ENCODE measurements at places on chromosomes 4 and X.

- peak; percentile 85 for DNase-seq
Observed at GRCh38 chr4:176794651-176795050, 1.9 kb upstream of the VEGFC start.

DNA sequence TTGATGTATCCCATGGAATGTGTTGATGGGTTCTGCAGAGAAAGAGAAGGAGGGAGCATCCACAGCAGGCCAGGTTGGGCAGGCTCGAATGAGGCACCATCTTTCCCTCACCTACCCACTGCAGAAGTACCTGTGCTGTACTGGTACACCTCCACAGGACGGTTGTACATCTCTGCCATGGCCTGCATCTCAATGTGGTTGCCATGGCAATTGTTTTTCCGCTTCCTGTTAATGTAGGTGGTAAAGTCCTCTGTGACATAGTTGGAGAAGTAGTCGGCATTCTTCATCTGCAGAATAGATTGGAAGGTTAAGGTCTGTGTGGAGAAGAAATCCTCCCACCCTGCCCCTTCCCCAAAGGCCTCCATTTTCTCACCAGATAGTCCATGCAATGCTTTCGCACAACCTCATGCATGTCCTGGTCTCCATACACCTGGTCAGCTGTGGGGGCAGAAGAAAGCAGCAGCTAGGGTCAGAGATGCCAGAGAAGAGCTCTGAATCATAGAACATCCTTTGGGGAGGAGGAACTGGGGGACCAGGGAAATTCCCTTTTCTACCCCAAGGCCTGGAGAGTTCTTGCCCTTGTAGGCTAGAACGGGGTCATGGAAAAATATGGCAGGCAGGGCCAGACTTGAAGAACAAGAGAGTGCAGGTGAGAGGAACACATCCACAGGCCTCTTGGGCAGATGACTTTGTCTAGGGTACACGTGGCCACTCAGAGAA, 15.9 kb upstream of the PIM2 start:
- no peak for DNase-seq

- DNase-seq: peak; percentile 15
Observed at GRCh38 chrX:138771047-138771446, 59.5 kb upstream of the FGF13 start.

DNA sequence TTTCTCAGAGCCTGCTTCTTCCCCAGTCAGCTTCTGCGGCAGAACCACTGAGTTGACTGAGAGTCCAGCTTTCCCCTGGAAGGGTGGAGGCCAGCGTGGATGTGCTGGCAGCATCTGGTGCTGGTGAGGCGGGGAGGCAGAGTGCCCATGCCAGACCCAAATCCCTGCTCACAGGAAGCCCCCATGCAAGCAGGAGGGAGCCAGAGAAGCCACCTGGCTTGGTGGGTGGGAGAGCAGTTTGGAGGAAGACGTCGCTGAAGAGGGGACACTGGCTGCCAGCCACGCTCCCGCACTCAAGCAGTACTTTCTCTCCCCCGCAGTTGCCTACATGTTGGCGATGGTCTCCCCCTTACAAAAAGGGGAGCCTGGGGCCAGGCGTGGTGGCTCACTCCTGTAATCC, 6.0 kb downstream of the PDZD4 start:
- no peak for DNase-seq

DNA sequence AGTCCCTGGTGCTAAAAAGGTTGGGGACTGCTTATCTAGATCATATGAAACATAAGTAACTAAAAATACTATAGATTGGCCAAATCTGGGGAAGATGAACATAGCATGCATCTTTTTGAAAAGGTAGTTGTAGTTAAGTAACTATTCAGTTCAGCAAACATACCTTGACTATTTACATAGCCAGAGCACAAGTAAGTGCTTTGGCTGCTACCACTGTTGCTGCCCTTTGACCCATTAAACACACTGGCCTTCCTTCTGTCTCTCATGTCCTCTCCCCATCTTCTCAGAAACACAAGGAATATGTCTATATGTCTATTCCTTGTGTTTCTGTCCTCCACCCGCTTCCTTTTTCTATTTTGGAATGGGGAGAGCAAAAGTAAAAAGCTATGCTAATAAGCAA, 87.9 kb upstream of the SPRY1 start:
- no peak for DNase-seq

DNA sequence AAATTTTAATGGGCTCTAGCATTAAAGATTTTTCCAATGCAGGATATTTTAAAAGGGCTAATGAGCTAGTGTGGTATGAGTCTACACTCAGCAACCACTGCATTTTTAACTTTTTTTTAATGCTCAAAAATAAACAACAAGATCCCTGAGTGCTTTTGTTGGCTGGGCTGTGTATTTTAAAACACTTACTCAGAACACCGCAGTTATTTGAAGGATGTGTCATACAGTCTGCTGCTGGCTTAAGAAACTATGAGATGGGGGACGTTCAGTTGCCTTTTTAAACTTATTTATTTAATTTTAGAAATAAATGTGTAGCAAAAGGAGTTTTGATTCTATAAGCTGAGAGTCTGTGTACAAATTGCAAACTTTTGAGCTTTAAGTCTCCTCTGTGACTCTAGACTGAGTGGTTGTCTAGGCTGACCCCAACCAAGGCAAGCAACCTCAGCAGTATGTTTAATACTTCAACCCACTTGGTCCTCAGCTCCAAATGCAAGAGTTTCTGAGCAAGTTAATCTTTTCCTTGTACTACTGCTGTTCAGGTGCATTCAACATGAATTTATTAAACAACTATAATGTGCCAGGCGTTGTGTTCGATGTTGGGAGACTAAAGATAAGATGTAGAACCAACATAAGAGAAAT, 278.6 kb upstream of the DIPK2B start:
- peak; percentile 81 for DNase-seq

GRCh38 chr4:2900741-2901140, 57.1 kb downstream of the ADD1 start:
- DNase-seq: peak; percentile 57

GRCh38 chrX:68690936-68691501, 43.6 kb downstream of the STARD8 start:
- no peak for DNase-seq

DNA sequence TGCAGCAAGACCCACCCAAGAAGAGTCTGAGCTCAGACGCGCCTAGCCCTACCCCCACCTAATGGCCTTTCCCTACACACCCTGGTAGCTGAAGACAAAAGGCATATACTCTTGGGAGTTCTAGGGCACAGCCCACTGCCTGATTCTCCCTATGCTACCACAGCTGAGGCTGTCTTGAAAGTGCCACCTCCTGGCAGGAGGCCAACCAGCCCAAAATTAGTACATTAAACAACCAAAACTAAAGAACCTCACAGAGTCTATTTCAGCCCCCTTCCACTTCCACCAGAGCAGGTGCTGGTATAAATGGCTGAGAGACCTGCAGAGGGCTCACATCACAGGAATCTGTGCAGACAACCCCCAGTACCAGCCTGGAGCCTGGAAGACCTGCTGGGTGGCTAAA, 119.1 kb downstream of the HMGN5 start:
- DNase-seq: no peak

- no peak for DNase-seq
Observed at GRCh38 chr4:85420831-85421230, 54.1 kb upstream of the ARHGAP24 start.

DNA sequence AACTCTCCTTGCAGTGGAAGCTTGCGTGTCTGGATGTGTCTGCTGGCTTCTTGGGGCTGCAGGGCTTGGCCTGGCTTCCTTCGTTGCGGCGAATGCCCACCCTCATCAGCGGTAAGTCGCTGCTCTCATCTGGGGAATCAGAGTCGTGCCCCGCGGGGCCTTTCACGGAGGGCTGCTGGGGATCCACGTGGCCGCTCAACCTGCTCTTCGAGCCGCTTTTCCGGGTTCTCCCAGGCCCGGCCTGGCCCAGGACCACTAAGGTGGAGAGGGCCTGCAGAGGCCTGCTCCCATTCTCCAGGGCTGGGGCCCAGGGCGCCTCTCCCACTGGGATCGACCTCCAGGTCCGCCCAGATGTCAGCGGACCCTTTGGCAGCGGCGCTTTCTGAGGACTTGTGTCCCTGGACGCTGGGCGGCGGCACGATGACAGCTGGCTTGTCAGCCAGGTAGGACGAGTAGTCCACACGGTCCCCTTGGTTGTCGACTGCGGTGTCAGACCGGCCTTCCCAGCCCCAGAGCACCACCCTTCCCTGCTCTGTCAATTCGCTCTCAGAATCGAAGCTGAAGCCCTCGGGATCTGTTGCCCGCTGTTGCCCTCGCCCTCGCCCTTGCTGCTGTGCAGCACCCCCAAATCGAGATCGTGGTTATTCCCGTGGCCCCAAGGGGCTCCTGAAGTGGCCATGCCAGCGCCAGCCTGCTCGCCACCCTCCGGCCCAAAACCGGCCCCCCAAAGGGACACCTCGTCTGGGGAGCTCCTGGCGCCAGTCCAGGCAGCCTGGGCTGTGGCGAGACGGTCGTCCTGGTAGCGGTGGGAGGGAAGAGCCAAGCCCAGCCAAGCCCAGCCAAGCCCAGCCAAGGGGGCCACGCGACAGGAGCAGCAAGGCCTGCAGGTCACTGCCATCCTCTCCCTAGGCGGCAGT, 37.8 kb upstream of the NHSL2 start:
- DNase-seq: no peak

DNA sequence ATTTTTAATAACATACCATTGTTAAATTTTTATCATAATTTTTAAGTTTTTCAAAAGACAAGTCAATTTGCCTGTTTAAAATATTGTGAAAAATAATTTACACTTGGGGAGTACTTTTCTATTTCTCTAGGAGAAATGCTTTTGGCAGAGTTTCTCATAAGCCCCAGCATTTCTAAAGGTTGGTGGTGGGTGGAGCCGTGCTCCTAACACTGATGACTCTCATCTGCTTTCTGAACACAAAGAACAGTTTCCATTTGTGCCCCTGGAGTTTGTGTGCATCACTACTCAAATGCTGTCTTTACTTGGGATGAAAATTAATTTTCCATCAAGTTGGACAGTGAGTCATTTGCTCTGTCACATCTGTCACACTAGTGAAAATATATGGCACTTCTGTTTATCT, 57.6 kb downstream of the TNIP2 start:
- no peak for DNase-seq

DNA sequence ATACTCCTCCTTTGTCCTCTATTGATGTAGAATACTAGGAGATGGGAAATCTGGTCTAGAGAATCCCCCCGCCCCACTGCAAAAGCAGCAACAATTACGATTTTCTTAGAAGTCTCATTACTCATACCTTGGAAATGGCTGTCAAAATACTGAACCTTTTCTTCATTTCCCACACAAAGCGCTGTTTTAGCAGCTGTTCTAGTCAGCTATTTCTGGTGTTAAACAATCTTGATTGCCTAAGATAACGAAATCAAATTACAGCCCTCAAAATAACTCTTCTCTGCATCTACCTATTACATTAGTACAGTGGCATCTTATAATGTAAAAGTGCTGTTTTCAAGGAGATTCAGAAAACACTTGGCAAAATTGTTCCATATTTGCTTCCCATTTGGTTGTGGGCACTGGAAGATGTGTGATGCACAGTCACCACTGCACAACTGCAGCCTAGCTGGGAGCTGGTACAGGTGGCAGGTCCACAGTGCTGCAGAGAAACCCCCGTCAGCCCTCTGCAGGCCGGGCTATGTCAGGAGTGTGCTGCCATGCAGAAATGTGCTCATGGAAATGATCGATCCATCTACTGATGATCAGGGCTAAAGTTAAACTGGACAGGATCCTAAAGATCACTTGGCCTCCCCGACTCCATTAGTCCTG, 50.4 kb downstream of the TBC1D9 start:
- DNase-seq: no peak

DNA sequence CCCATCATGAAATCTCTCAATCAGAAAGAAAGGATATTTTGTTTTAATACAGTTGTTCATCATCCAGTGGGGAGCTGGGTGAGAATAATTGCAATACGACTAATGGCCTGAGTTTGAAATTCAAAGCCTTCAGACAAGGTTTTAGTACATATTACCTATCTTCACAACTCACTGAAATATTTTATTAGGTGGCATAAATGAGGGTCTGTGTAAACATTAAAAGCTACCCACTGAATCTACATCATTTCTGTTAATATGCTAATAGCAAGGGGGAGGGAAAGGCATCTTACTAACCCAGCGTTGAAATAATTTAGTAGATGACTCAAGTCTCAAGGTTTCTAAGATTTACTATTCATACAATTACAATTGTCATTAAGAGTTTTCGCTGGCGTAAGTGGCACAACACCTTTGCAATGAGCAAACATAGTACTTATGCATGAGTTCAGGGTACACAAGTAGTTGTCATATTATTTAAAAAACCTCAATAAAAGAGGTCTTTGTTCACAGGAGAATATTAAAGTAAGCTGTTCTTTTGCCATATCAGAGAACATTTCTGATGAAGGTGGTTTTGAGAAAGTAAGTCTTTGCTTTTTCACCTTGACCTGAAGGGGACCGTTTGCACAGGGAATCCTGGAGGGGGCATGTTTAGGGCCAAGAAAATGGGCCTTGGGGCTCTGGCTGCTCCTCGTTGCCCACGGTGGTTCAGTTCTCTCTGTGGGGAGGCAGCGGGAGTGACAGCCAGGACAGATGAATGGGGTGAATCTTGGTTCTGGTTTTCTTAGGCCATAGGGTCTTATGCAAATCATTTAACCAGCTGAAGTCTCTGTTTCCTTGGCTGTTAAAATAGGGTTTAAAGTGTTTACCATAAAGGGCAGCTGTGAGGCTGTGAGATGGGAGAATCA, 4.5 kb upstream of the RHOH start:
- DNase-seq: peak; percentile 23

DNA sequence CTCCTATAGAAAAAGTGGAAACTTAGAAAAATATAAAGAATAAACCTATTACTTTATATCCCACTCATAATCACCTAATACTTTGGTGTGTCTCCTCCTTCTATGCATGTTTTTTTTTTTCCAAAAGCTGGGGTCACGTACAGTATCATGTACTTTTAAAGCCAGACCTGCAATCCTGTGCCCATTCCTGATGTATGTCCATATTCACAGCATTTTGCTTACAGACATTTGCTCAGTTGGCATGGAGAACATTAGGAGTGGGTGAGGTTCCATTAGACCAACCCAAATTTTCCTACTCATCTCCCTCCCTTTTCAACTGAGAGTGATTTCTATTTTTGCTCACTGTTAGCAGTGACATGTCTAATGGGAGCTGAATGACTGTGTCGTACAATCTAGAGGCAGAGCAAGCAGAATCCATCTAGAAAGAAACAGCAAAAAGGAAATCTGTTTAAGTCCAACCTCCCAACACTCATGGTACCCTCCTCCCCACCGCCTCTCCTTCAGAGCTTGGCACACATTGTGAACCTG, 195.6 kb upstream of the KLF3 start:
- DNase-seq: no peak

- peak; percentile 71 for DNase-seq
Observed at GRCh38 chr4:130486841-130487240, 1390.9 kb downstream of the C4orf33 start.

GRCh38 chrX:633985-634958, 3.7 kb downstream of the SHOX start:
- no peak for DNase-seq

DNA sequence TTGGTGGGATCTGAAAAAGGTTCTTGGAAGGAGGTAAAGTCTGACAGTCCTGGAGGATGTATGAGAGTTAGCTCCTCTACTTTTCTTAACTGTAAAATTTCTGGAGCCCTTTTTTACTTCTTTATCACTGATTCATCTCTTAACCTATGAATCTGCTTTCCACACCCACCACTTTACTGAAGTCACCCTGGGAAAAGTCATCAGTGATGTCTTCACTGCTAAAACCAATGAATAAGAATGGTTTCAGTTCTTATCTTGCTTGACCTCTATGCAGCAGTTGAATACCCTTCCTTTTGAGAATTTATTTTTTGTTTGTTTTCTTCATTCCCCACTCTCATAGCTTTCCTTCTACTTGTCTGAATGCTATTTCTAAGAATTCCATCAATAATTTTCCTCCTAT, 80.0 kb downstream of the AREG start:
- DNase-seq: no peak

GRCh38 chrX:97308171-97308570, 424.5 kb downstream of the RPA4 start:
- DNase-seq: no peak

GRCh38 chr4:95186666-95187065, 362.1 kb downstream of the UNC5C start:
- no peak for DNase-seq
